ENCODE measurements at places on chromosomes 13 and 19.

GRCh38 chr19:10374931-10375330 is 5.4 kb downstream of the TYK2 start:
- DNase-seq: no peak

GRCh38 chr13:39410096-39410901 is 192.7 kb downstream of the LHFPL6 start:
- DNase-seq: no peak

DNA sequence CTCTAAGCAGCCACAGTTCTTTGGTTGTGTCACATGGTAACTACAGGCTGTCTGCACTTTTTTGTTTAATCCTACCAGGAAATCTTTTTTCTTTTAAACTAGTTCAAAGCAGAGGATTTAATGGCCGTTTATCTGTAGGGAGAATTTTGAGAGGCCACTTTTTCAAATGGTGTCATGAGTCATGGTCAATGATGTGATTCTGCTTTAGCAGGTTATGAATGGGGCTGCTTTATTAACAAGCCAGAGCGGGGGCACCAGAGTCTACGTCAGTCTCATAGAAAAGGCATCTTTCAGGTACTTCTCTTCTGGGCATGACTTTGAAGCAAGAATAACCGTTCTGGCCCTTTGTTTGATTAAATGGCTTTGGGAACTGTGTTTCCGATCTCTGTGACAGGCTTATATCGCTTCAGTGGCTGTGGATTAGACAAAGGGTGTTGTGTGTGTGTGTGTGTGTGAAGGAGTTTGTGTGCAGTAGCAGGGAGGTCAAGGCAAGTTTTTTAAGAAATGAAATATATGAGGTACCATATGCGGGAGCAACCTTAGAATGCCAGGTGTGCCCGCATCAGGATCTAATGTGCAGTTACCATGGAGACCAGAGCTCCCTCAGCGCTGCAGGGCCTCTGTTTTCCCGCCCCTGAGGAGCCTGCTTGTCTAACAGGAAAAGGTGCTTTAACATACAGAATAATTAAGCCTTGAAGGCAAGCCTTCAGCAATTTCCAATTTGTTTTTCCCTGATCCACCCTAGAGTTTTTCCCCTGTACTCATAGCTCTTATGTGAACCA is 120.5 kb downstream of the KATNAL1 start:
- peak; percentile 76 for DNase-seq

- peak; percentile 7 for DNase-seq
These were observed 32.8 kb downstream of the TINCR start for GRCh38 chr19:5534787-5535586.

- peak; percentile 49 for DNase-seq
These were observed 22.1 kb upstream of the F7 start for GRCh38 chr13:113083402-113084061.

GRCh38 chr19:52991484-52991883 is 22.2 kb upstream of the ERVV-1 start:
- no peak for DNase-seq

- peak; percentile 53 for DNase-seq
These were observed at the start of gene ZFP36 for GRCh38 chr19:39406656-39407409. Gene ZFP36, plus strand, starts transcription at chr19:39406847. Its CDS starts 58 bp downstream, at chr19:39406905.

- peak; percentile 36 for DNase-seq
These were observed 74.5 kb upstream of the RAP2A start for GRCh38 chr13:97359181-97360057.

- DNase-seq: no peak
These were observed 251.4 kb downstream of the ITGBL1 start for GRCh38 chr13:101703838-101704237.
